ENCODE measurements at places on chromosomes 1 and 21.

DNA sequence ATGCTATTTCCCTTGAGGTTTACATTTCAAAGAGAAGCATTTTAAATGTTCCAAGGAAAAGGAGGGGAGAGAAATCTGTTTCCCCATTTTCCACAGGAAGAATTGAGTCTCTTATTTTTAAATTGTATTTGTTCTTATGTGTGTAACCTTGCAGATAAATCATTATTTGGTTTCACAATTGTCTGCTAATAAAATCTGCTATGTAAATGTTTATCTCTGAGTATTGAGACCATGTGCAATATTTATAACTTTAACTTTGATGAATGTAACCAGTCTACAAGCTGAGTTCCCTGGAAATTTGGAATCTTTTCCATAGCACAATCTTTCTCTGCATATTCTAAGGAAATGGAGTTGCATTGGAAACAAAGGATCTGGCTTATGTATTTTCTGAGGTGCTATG, 209.6 kb downstream of the PTBP2 start:
- no peak for DNase-seq

- no peak for DNase-seq
Observed at GRCh38 chr1:79920960-79921669, 914.6 kb upstream of the ADGRL4 start.

GRCh38 chr1:209870151-209870831, 42.5 kb downstream of the UTP25 start:
- DNase-seq, result no peak

GRCh38 chr1:56133522-56134472, 445.6 kb downstream of the PLPP3 start:
- peak; percentile 46 for DNase-seq

- DNase-seq, result no peak
Observed at GRCh38 chr1:44608141-44608540, 66.1 kb downstream of the TMEM53 start.

DNA sequence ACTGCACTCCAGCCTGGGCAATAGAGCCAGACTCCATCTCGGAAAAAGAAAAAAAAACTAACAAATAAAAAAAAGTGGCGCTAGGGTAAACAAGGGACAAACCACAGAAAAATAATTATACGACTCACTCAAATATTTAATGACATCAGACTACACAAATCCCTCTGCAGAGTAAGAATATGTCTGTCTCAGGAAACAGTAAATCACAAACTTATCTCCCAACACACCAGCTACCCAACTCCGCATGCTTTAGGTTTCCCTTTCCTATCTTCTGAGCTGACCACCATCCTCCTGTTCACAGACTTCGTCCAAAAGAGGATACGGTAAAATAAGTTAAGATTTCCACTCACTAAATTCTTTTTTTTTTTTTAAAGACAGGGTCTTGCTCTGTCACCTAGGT, 16.2 kb downstream of the WDR47 start:
- no peak for DNase-seq

- no peak for DNase-seq
Observed at GRCh38 chr1:99950486-99950885, 19.3 kb upstream of the SLC35A3 start.
